Activated naive CD4-positive, alpha-beta T cell (primary cell): ENCODE measurements at places on chromosomes 11 and 22.

DNA sequence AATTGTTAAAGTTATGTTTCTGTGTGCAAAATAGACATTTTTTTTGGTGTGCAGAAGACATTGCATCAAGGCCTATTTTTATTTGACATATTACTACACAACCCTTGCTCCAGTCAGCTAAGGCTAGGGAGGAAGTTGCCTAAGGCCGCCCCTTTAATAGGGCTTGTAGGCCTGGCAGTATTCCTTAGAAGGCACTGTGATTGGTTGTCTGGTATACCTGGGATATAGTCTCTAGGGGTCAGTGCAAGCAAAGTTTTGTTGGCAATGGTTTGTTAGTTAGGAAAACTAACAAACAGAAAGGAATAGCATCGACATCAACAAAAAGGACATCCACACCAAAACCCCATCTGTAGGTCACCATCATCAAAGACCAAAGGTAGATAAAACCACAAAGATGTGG lies 16.9 kb downstream of the CCDC15 start:
- DNase-seq = no peak

GRCh38 chr11:100922121-100922520 lies 207.5 kb downstream of the PGR start:
- DNase-seq = no peak

DNA sequence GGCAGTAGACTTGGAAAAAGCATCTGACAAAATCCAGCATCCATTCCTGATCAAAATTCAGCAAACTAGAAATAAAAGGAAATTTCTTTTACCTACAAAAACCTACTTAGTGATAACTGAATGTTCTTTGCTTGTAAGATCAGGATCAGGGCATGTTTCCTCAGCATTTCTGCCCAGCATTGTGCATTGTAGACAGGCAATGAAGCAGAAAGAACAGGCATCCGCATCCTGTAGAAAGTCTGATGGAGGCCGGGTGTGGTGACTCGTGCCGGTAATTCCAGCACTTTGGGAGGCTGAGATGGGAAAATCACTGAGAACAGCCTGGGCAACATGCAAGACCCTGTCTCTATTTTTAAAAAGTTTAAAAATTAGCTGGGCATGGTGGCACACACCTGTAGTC lies 32.5 kb upstream of the PANX2 start:
- no peak for DNase-seq

DNA sequence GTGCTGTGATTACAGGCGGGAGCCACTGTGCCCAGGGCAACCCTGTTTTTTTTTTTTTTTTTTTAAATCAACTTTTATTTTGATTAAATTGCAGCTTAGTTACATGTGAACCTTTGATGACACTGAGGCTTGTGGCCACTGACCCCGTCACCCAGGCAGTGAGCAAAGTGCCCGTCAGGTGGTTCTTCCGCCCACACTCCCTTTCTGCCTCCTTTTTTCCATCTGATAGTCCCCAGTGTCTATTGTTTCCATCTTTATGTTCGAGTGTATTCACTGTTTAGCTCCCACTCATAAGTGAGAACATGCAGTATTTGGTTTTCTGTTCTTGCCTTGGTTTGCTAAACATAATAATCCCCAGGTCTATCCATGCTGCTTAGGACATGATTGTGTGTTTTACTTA lies 110.9 kb upstream of the GRK3 start:
- DNase-seq = no peak

- no peak for DNase-seq
Observed at GRCh38 chr11:23540101-23540561, 679.9 kb upstream of the CCDC179 start.

GRCh38 chr22:24496661-24497060 lies 1.5 kb downstream of the UPB1 start:
- DNase-seq = no peak

GRCh38 chr11:123547180-123547579 lies 107.2 kb downstream of the SCN3B start:
- no peak for DNase-seq

- no peak for DNase-seq
Observed at GRCh38 chr11:749731-750130, 2.5 kb downstream of the TALDO1 start.

DNA sequence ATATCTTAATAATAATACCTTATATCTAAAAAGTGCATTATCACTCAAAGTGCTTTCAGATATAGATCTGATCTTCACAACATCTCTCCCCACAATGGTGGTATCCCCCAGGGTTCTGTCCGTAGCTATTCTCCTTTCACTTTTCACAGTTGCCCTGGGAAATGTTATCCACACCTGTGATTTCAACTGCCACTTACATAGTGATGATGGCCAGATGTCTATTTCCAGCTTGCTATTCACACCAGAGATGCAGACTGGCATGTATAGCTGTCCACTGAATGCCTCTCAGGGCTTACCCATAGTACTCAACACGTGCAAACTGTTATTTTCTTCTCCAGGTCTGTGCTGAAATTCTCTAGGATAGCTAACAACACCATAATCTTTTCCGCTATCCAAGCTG lies 724.7 kb downstream of the DLG2 start:
- no peak for DNase-seq

DNA sequence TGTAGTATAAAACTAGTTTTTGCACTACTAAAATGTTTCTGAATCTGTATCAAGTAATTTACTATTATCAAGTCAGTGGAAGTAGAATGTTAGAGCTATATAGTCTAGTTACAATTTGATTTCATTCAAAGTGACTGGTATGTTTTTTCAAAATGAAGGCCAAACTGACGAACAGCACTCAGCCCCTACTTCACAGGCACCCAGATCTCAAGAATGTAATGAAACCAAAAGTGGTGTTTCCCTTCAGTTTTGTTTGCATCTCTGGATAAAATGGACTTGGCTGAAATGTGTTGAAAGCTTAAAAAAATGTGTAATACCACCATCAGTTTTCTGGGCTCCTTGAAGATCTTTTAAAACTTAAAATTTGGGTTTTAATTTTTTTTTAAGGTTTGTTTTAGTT lies 46.4 kb downstream of the QSER1 start:
- no peak for DNase-seq

DNA sequence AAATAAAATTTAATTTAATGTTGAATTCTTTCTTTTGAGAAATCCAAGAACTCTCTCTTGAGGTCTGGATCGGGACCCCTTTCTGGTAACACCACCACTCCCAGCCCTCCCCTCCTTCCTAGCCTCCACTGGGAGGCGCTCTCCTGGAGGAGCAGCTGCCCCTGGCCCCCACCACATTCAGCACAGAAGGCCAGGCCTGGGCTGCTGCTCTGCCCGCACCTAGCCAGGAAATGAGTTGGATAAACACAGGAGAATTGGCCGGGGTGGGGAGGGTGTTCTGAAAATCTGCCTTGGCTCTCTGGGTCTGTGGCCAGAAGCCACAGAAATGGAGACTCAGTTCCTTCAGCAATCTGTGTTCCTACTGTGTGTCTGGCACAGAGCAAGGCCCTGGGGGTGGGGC lies 31.2 kb downstream of the C22orf42 start:
- DNase-seq = no peak

- no peak for DNase-seq
Observed at GRCh38 chr22:23120415-23120899, 21.3 kb downstream of the RSPH14 start.

GRCh38 chr22:49509016-49509415 lies 318.7 kb downstream of the BRD1 start:
- no peak for DNase-seq

- DNase-seq = no peak
Observed at GRCh38 chr22:44925465-44926123, 84.2 kb downstream of the PHF21B start.

- no peak for DNase-seq
Observed at GRCh38 chr22:47030143-47030661, 267.8 kb downstream of the TBC1D22A start.

GRCh38 chr11:76265771-76266241 lies 59.5 kb upstream of the WNT11 start:
- DNase-seq = no peak

GRCh38 chr11:66603072-66603471 lies 10.1 kb downstream of the CCS start:
- DNase-seq = no peak

DNA sequence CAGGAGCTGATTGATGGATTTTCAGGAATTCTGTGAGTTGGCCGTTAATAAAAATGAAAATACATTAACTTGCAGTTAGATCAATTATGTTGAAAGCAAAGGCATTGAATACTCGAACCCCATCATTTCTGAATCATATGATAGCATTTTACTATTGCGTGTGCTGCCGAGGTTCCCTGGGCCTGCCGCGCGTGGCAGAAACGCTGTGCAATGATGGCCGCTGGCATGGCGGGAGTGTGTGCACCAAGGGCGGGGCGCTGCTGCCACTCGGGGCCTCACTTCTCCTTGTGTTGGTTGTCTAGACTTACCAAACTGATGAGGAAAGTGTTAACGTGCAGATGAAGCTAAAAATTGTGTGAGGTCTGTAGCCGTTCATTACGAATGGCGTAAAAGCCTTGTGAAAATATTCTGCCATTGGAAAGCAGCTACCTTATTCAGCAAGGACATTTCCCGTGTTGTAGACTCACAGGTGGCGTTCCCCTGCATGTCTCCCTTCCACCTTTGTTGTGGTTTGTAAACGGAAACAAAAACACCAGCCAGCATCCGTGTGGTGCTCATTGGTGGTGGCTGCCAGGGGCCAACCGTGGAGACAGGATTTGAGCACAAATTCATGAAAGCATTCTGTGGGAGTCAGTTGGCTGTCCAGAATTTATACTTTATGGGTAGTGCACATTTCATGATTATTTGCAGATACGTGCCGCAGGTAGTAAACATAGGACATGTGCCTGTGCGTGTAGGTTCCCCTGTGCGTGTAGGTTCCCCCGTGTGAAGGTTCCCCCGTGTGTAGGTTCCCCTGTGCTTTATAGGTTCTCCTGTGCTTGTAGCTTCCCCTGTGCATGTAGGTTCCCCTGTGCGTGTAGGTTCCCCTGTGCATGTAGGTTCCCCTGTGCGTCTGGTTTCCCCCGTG lies 5.9 kb upstream of the GRAMD4 start:
- no peak for DNase-seq

DNA sequence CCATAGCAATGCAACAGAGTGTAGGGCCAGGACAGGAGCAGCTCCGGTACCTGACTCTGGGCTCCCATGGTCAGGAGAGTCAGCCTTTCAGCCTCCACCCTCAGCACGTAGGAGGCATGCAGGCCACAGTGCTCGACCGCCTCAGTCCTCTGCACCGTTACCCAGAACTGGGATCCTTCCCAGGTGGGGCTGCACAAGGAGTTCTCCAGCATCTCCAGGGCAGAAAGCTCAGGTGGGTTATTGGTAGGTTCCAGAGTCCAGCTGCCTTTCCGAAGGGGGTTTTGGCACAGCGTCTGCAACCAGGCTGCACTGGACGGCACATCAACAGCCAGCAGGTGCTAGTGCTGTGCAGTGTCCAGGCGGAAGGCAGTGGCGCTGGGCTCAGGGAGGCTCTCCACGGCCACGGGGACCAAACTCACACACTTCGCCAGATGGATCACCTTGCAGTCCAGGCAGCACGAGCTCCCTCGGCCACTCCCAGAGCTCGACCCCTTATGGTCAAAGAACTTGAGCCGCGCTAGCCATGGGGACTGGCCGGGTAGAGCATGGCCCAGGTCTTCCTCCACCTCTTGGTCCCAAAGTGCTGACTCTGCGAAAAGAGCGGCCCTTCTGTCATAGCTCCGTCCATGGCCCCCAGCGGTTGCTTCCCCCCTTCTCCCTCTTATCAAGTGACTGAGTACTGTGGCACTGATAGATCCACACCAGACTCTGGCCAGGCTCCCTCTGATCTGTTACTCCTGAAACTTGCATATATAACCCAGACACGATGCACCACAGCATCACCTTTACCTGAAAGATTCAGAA lies 6.9 kb upstream of the PHOX2A start:
- DNase-seq = no peak

DNA sequence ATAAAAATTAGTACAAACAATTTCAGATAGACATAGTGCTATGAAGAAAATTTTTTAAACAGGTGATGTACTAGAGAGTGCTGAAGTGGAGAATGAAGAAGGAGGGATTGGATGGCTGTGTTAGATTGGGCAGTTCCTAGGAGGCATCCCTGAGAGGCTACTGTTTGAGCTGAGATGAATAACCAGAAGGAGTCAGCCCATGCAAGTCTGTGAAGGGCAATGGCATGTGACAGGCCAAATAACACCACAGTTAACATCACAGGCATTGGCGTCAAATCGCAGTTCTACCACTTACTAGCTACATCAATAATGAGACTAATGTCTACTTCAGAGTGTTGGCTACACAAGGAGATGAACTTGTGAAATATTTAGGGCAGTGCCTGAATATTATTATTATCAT lies 35.4 kb downstream of the HORMAD2 start:
- DNase-seq = no peak

GRCh38 chr11:44133335-44133946 lies 38.0 kb downstream of the EXT2 start:
- DNase-seq = no peak

GRCh38 chr11:95762534-95762933 lies 27.0 kb downstream of the FAM76B start:
- no peak for DNase-seq

DNA sequence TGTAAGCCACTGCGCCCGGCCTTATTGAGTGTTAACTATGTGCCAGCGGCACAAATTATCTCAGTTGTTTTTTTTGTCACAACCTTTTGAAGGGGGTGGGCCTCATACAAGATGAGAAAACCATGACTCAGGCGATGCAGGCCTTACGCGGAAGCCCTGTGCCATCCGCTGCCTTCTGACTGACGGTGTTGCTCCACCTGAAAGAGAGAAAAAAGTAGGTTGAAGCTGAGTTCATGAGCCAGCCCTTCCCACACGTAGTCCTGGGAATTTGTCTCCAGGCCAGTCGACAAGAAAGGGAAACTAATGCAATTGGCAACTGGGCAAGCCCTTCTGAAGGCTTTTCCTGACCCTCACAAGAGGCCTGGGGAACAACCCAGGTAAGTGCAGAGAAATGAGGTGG lies 96.9 kb upstream of the CRYBB3 start:
- no peak for DNase-seq

GRCh38 chr11:110728476-110728875 lies 16.2 kb upstream of the ARHGAP20 start:
- DNase-seq = no peak

DNA sequence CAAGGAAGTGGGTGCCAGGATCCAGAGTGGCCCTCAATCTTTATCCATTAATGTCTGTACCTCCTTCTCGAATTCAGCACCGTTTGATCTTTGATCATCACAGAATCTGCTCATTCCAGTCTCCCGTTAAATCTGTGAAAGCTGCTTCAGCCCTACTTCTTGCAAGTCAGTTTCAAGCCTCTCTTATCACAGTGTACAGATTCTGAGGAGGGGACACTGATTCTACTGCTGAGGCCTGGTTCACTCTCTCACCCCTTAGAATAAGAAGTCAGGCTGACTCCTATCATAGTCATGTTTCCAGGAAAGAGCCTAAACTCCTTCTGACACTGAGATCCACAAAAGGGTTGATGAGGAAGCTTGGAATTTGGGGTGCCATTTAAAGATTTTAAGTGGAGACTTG lies 39.0 kb downstream of the MAML2 start:
- no peak for DNase-seq
